ENCODE measurements at places on chromosomes 2 and 18. TPM values are rescaled to one million over a fixed set of nuclear protein-coding genes. Genes with fewer than 3 reads are reported as not detected.

Gene ESPNL
- 0.10 TPM for total RNA-seq

Gene ZNF236
- 24.3 TPM for total RNA-seq

Gene C2orf66
- 0.13 TPM for total RNA-seq

Gene ERBB4
- total RNA-seq: not detected

Gene UGT1A7
- not detected for total RNA-seq

Gene GNAL
- total RNA-seq: not detected

Gene TDRD15
- total RNA-seq: not detected

Gene COL6A3
- 0.10 TPM for total RNA-seq

Gene CNDP1
- not detected for total RNA-seq

Gene TMEM178A
- total RNA-seq: not detected

Gene MC2R
- not detected for total RNA-seq

Gene USP40
- total RNA-seq: 14.1 TPM

Gene COL4A3
- total RNA-seq: not detected

Gene CCDC102B
- 1.7 TPM for total RNA-seq

Gene IL37
- total RNA-seq: not detected

Gene GKN1
- total RNA-seq: not detected

Gene PARD6G
- 0.18 TPM for total RNA-seq

Gene NPPC
- total RNA-seq: 1.8 TPM

Gene TUBA3E
- total RNA-seq: not detected

Gene SERPINB13
- not detected for total RNA-seq

Gene STON1
- 1.9 TPM for total RNA-seq

Gene KRTCAP3
- total RNA-seq: 5.6 TPM

Gene ADRA2B
- total RNA-seq: not detected
